ENCODE measurements at places on chromosomes 2 and 18. TPM values are rescaled to one million over a fixed set of nuclear protein-coding genes. Genes with fewer than 3 reads are reported as not detected.

TWIST2 gene
- not detected for total RNA-seq

RPRM gene
- 2.1 TPM for total RNA-seq

DNA sequence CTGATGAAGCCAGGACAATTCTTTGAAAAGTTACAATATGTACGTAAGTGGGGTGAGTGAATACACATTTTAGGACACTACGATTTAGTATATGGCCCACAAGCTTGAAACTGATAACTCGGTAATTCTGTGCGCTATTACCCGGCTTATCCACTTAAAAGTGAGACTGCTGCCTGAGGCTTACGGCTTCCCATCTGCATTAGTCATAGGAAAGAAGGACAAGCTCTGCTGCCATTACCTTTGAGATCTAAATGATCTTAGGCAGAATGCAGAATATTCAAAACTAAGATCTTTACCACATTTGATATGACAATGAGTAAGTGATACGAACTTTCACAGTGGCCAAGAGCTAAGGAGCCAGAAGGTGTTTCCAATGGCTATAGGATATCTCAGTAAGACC is 133.3 kb downstream of the GAREM1 start:
- H3K4me1 ChIP-seq = peaks cover 18% of the 10 kb centered on the region
- no peaks in the 10 kb centered on the region for H3K27me3 ChIP-seq
- no peak overlapping the region for H3K27ac ChIP-seq

DNA sequence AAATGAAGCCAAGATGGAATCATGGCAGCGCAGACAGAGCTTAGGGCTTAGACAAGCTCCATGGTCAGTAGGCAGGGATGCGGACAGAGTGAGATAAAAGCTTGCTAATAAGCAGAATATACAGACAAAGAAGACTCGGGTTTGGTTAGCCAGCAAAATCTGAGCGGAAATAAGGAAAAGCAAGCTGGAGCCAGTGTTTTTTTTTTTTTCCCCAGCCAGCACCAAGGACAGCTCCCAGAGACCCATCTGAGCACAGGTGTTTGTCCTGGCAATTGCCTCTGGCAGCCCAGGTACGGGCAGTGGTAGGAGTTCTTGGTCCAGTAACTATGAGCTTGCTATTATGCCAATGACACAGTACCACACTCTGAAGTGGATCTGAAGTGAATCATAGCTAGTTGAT is 187.6 kb downstream of the ADCYAP1 start:
- no peak overlapping the region for H3K4me3 ChIP-seq
- no peak overlapping the region for H3K27ac ChIP-seq
- no peaks in the 10 kb centered on the region for H3K4me1 ChIP-seq
- H3K27me3 ChIP-seq = peaks cover 14% of the 10 kb centered on the region

DNA sequence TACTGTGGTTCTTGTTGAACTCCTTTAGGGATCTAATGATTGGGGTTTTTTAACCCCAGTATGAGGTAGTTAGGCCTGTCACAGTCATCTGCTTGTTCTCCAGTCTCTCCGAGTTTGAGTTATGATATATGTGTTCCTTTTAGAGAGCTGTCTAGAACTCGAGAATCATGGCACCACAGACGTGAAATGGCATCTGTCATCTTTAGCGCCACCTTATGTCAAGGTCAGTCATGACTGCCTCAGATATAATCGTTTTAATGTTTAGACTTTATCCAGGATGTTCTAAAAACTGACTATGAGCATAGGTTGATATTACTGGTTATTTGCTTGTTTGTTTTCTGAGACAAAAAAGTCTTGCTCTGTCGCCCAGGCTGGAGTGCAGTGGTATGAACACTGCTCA is 112.2 kb downstream of the CEP192 start:
- H3K4me1 ChIP-seq = no peaks in the 10 kb centered on the region
- no peak overlapping the region for H3K4me3 ChIP-seq
- DNase-seq = no peak
- peaks cover 24% of the 10 kb centered on the region for H3K36me3 ChIP-seq
- H3K27me3 ChIP-seq = no peaks in the 10 kb centered on the region

All from Calu3 (cell line).